ENCODE measurements at places on chromosomes 2 and 18.

DNA sequence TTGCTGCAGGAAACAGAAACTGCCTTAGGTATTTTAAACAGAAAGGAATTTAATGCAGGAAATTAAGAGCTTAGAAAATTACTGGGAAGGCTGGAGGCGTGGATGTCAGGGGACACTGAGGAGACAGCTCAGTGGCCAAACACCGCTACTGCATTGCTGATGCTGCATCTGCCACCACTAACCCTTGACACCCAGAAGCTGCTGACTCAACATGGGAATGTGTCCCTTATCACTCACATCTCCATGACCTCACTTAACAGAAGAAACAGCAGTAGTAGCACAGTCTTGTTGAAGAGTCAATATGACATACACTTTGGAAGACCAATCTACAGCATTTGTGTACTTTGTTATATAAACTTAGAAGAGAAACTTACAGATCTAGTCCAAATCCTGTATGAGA, 906.1 kb downstream of the SLC4A3 start:
- no peak for DNase-seq

DNA sequence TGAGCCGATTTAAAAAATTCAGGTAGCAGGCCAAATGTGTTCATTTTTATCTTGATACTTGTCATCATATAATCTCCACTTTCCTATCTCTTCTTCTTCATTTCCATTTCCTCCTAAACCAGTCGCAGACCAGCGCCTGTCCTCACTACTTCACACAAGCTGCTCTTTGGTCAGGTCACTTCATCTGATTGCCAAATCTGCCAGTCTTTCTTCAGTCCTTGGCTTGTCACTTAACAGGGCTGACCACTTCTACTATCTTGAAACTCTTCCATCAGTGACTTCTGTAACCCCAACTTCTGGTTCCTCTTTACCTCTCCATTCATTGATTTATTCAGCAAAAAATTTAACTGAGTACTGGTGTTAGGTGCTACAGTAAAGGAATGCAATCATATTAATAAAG, 18.0 kb upstream of the SPRED2 start:
- no peak for DNase-seq

DNA sequence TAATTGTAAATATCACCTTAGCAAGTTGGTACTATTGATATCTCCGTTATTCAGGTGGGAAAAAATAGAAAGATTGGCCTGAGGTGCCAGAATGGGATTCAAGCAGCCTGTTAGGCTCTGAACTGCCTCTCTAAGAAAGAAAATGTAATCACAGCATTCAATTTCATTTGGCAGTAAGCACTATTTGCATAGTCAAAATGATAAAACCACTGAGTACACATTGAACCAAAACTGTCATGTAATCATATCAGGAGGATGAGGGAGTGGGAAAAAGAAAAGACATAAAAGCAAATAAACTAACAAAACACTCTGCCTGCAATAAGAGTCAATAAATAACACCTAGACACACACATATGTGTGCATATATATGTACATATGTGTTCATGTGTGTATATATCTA, 103.9 kb upstream of the TACR1 start:
- DNase-seq: no peak

DNA sequence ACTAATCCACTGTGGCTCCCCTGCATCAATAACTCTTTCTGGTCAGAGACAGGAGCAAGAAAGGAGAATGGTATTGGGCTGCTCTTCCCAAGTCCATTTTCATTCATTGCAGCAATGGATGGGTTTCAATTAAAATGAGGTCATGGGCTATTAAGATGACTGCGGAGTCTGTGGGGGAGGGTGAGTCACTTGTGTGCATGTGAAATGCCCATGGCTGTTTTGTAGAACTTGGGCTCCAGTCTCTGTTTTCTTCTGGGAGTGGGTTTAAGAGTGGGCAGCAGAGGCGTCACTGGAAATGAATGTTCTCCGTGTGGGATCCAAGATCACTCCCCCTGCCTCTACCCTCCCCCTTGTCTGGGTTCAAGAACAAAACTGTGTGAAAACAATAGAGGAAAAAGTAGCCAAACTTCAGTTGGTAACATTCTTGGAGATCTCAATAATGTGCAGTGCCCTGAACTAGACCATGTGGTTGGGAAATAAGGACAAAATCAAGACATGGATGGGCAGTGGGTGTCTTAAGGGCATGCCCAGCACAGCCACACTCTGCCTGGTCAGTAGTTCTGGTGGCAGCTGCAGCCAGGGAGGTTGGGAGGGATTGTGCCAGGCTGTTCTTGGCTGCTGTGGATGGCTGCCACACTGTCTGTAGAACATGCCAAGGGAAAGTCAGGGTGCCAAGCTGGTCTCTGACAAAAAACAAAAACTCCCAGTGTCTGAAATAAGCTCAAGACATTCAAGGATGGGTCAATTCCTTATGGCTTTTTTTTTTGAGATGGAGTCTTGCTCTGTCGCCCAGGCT, 68.2 kb upstream of the CXCR4 start:
- DNase-seq: no peak

GRCh38 chr2:140905083-140905781, 1225.6 kb downstream of the LRP1B start:
- DNase-seq: no peak

DNA sequence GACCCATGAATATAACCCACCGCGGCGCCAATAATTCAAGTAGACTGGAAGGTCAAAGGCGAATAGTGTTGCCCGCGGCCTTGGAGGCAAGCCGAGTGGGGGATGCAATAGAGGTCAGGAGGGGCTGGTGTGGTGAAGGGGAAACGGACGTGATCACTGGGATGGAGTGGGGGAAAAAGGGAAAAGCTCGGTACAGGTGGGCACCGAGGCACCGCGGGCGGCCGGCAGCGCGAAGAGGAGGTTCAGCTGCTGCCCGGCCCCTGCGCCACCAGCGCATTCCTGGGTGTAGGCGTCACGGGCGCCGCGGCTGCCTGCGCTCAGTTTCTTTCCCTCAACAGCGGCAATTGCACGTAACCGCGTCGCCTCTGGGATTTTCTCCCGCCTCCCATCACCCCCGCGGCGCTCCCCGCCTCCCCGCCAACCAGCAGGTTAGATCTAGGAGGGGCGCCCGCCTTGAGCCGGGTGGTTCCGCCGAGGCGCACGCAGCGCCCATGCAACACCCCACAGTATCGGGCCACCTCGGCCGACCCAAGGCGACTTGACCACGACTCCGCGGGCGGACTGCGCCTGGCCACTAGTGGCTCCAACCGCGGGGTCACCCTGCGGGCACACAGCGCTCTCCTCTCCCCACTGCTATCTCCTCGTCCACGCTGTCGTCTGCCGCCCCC, 1.5 kb downstream of the RND3 start:
- no peak for DNase-seq

Data from NCI-H1930 (cell line).